ENCODE measurements at places on chromosomes 2 and 18. TPM values are rescaled to one million over a fixed set of nuclear protein-coding genes. Genes with fewer than 3 reads are reported as not detected.

UGT1A4 gene
- total RNA-seq, result not detected

CDH20 gene
- total RNA-seq, result not detected

CHN1 gene
- total RNA-seq, result 1.4 TPM

SCN2A gene
- total RNA-seq, result 0.22 TPM

EDAR gene
- total RNA-seq, result not detected

NBEAL1 gene
- 22.0 TPM for total RNA-seq

PAX8 gene
- 0.64 TPM for total RNA-seq

BMP10 gene
- not detected for total RNA-seq

MAL gene
- total RNA-seq, result not detected

ALPG gene
- not detected for total RNA-seq

CCNYL1 gene
- 15.1 TPM for total RNA-seq

TLX2 gene
- not detected for total RNA-seq

Data from B cell (primary cell).